ENCODE measurements at places on chromosomes 3 and 15.

DNA sequence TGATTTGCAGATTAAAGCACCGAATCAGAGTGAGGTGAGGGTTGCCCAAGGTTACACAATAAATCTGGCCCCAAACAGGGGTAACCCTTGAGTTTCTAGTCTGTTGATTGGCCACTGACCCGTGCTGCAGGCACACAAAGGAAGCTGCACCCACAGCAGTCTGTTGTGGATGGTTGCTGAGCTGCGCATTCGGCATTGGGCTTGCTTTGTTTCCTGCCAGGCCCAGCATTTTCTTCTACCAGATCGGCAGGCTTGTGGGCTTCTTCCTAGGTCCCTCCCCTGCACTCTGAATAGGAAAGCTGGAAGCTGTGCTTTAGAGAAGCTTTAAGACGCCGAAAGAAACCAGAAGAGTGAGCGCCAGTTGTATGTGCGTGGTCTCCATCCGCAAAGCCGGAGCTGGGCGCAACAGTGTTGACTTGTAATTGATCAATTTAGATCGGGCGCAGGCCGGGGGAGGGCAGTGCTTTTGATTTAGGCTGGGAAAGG is 12.1 kb downstream of the B3GNT5 start:
- no peak for DNase-seq

DNA sequence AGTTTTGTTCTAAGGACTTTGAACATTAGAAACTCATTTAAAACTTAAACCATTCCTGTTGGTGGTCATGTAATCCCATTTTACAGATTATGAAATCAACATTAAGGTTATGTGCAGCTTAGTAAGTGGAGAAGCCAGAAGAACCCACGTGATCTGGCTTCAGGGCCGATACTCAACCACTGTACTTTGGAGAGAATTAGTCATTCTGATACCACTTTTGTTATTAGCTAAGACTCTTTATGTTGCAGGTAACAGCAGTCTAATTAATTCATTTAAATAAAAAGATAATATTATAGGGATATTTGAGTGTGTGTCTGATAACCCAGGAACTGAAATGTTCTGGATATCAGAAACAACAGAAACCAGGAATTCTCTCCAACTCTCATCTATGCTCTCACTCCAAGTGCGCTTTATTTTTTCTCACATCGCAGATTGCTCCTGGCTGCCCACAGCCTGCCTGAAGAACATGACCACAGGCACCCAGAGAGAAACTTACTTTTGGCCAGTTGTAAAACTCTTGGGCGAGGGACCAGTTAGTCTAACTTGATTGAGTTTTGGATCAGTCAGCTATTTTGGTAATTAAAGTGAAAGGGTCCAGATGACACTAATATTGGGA is 25.2 kb downstream of the UBE2E1 start:
- DNase-seq = no peak

DNA sequence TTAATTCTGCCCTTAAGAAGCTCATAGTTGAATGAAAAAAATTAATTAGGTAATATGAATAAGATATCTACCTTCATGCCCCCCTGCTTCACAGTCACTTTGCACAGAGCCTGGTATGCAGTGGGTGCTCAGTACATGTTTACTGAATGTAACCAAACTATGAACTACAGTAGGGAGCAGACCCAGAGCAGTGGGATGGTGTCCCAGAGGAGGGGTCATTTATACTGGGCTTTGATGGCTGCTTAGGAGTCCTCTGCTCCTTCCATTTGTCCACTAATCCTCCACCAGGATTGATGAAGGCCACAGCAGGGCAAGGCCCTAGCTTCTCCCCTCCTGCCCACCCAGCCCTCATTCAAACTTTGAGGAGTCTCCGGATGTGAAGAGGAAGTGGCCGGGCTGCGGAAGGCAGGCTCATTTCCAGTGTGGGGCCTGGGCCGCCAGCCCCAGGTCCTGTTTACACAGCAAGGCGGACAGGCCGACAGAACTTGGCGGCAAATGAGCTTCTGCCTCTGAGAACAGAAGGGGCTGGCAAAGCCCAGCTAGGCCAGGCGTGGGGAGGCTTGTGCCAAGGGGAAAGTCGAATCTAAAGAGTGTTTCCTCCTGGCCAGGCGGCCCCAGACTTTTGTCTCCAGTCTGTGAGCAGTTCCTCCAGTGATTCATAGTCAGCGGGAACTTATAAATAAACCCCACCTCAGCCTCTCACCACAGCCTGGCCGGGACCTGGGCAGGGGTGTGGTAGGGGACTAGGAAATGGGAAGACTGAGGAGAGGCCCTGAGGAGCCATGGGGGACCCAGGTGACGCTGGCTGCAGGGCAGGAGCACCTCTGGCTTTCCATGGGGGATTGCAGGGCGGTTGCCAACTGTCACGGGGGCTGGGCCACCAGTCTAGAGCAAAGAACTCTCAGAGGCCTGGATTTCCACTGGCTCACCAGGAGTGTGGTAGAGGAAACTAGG is 51.6 kb upstream of the LCTL start:
- DNase-seq = peak; percentile 57

GRCh38 chr3:134544316-134544715 is 58.5 kb downstream of the CEP63 start:
- DNase-seq = no peak

DNA sequence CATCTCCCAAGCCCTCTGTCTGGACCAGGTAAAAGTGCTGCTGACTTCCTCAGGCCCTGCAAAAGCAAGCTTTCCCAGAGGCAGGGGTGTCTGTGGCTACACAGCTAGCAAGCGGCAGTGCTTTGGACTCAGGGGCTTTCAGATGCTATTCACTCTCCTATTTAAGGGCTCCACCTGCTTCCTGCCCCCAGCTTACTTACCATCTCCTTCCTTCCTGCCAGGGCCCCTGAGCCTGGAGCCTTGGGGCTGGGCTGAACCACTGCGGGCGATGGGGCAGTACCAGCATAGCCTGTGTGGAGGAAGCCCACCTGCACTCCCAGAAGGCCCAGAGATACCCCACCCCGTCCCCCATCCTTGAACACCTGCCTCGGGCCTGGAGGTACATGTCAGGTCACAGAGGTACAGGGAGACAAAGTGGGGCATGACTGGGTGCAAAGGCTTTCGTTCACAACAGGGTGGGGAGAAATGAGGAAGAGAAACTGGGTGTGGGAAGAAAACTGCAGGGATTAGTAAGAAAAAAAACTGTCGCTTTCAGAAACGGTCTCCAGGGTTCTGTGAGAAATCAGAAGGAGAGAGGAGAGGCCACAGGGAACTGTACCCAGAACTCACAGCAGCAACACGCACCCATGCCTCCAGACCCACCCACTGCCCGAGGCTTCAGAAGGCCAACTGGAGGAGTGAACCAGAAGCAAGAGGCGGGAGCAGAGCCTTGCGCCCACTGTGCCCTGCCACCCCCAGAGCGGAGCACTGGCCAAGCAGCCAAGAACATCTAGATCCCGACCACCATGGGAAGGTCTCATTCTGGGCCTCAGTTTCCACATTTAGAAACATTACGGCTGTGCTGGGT is 49.5 kb downstream of the CCDC12 start:
- DNase-seq = no peak

GRCh38 chr3:170802164-170803151 is 67.5 kb downstream of the RPL22L1 start:
- no peak for DNase-seq

DNA sequence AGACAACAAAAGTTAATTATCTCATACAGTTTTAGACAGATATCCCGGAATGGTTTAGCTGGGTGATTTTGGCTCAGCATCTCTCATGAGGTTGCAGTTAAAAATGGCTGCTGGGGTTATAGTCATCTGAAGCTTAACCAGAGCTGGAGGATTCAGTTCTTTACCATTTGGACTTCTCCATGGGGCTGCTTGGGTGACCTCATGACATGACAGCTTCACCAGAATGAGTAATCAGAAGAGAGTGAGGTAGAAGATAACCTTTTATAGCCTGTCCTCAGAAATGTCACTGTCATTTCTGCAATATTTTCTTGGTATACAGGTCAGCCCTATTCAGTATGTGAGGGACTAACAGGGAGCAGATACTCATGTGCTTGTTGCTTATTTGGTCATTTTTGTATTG is 30.9 kb downstream of the TFG start:
- DNase-seq = no peak

- no peak for DNase-seq
Measured at GRCh38 chr3:125386811-125387210, 11.7 kb upstream of the ZNF148 start.

DNA sequence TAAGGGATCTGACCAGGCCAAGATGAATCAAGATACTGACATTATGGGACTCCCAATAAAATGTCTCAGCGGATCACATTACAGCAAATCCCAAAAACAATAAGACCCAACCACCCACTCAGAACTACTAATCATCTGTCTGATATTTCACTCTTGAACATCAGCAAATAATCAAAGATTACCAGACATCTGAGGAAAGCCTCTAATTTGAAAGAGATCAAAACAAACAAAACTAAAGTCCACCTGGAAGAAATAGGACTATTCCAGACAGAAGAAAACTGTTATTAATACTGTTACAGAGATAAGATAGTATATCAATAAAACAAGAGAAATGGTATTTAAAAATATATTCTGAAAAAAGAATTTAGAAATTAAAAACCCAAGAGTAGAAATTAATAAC is 29.0 kb downstream of the TP53BP1 start:
- no peak for DNase-seq

DNA sequence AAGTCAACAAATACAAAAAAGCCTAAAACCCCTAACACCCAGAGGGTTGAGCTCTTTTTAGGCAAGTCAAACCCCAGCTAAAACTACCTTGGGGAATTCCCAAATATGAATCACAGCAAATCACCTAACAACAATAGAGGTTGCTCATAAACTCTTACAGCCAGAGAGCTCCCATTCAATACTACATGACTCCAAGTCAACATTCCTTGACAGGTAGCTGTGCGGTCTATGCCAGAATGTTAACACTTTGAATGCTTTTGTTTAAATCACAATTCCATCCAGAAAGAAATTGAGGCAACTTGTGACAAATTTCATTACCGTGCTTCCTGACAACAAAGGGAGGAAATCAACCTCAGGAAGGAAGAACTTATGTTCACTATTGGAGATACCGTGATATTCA is 7.5 kb upstream of the UACA start:
- no peak for DNase-seq

GRCh38 chr3:3102751-3103150 is 7.4 kb downstream of the IL5RA start:
- no peak for DNase-seq

- DNase-seq = no peak
Measured at GRCh38 chr15:87661454-87662355, 594.8 kb downstream of the NTRK3 start.

- peak; percentile 40 for DNase-seq
Measured at GRCh38 chr3:181176601-181177000, 187.1 kb upstream of the DNAJC19 start.

DNA sequence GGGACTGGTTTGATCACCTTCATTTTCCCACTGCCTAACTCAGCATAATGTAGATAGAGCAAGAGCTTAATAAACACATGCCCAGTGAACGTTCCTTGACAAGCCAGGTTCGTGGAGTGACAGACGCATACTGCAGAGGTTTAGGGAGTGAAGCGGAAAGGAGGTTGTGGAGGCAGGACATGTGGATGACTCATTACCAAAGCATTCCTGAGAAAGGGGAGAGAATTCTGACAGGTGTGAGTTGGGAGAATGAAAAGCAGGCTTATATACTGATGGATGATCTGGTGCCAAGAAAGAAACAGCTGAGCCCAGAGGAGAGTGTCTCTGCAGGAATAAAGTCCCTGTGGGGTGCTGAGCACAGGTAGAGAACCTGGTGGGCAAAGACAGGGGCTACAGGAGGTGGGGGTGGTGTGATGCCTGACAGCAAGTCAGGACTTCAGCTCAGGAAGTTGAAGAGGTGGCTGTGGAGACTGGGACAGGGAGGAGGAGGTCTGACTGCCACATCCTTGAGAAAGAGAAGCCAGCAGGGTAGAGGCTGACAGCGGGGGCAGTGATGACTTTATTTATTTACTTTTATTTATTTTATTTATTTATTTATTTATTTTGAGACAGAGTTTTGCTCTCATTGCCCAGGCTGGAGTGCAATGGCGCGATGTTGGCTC is 2.4 kb upstream of the RPL29 start:
- no peak for DNase-seq

DNA sequence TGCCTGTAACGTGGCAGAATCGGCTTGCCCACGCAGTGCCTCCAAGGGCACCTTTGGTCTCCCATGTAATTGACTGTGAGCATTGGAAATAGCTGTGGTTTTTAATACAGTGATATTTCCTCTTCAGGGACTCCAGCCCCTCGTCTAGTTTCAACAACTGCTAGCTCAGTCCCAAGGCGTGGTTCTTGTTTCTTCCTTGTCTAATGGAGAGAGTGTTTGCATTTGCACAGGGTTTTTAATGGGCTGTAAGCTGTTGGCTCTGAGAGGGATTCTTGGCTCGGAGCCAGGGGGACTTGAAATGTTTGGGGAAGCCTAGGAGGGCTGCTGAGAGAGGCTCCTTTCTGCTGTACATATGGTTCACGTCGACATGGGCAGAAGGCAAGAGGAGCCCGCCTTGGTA is 86.2 kb downstream of the THSD4 start:
- DNase-seq = no peak

GRCh38 chr3:183797996-183798395 is 27.4 kb downstream of the MAP6D1 start:
- no peak for DNase-seq

GRCh38 chr3:77746892-77747291 is 707.0 kb downstream of the ROBO2 start:
- no peak for DNase-seq

DNA sequence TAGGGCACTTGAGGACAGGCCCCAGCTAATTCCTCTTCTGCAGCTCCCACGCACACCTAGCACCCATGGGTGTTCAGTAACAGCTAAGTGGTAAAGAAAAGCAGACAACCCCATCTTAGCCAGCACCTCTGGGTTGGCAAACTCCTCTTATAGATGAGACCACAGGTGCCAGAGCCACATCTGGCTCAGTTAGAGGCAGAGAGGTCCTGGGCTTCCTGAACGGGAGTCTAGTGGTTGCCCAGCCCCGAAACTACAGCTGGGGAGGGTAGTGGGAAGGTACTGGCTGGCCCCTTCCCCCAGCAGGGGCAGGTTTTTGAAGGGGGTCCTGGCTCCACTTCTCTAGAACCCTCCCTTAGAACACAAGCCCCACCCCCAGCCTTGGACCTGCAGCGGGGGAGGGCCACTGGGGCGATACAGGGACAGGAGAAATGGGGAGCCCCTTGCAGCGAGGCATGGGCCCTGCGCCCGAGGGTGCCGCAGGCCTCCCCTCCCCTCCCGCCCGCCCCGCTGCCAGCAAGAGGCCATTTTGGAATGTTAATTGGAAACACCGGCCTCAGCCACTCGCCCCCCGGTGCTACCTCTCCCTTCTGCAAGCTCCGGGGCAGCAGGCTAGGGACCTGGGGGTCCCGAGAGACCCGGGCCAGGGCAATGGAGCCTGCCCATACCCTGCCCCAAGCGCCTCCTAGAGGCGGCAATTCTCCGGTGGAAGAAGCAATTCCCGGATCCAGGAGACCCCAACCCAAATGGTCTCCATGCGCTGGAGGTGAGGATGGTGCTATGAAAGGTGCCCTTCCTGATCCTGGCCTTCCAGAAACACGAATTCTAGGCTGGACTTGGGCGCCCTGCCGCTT is 1.5 kb downstream of the DUSP7 start:
- DNase-seq = no peak

GRCh38 chr3:38150780-38151528 is 12.5 kb downstream of the MYD88 start:
- DNase-seq = no peak

Data from anterior cingulate cortex (tissue), 58 donors.